Stimulated activated CD4-positive, alpha-beta T cell treated with anti-CD3 and anti-CD28 coated beads, Interleukin-15, amount 100 ng/mL, for 24 hours (primary cell): ENCODE measurements at places on chromosomes 4 and X.

DNA sequence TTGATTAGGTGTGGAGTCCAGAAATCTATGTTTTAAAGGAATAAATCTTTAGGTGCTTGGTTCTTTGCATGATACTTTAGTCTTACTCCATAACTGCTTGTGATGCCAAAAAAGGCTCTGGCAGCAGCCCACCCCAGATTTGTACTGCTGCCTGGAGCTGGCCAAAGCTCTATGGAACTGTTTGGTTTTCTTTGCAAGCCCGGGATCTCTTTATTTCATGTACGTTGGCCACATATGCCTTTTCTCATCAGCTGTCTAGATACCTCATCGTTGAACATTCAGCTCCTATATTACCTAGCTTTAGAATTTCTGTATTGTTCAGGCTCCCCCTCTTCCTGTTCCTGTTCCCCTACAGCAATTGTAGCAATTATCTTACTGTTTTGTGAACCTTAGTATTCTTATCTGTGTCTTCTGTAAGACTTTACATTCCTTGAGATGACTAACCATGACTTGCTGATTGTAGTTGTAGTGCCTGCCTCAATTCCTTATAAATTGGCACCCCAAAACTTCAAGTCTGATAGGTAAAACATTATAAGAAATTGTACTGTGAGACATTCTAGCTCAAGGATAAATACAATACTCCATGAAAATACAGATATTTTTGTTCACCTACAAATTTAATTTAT, 199.4 kb upstream of the GPRIN3 start:
- no peak for DNase-seq

DNA sequence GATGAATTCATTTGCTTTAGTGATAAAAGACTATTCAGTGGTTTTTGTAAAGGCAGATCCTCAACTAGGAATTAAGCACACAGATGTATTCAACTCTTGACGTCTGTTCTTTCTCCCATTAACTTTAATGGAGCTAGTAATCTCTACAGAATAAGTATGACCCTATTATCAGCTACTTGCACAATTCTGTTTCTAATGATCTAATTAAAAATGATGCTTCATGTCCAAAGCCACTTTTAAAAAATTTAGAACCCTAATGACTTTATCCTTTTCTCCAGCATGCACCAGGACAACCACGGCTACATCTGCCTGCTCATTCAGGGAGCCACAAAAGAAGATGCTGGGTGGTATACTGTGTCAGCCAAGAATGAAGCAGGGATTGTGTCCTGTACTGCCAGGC, 85.4 kb downstream of the CBR4 start:
- DNase-seq: no peak

DNA sequence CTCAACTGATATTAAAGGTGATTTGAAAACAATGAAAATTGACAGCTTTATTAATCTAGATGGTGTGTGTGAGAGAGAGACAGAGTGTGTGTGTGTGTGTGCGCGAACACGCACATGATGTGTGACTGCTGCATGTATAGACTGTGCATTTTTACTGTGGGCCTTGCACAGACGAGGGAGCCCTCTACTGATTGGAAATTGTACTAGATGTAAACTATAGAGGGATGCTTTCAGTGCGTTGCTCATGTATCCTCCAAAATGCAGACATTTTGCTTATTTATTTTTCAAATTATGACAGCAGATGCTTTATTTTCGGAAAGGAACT, 168.4 kb upstream of the GK2 start:
- no peak for DNase-seq

GRCh38 chrX:115409551-115409950, 120.0 kb downstream of the LUZP4 start:
- DNase-seq: no peak

- DNase-seq: no peak
These were observed 680.6 kb downstream of the TECRL start for GRCh38 chr4:63728480-63729177.

GRCh38 chr4:25535278-25535677, 120.4 kb upstream of the SLC34A2 start:
- no peak for DNase-seq

- DNase-seq: no peak
These were observed 47.1 kb upstream of the THOC2 start for GRCh38 chrX:123779908-123780396.

- peak; percentile 5 for DNase-seq
These were observed 8.1 kb upstream of the LINC00632 start for GRCh38 chrX:140701480-140701879.

DNA sequence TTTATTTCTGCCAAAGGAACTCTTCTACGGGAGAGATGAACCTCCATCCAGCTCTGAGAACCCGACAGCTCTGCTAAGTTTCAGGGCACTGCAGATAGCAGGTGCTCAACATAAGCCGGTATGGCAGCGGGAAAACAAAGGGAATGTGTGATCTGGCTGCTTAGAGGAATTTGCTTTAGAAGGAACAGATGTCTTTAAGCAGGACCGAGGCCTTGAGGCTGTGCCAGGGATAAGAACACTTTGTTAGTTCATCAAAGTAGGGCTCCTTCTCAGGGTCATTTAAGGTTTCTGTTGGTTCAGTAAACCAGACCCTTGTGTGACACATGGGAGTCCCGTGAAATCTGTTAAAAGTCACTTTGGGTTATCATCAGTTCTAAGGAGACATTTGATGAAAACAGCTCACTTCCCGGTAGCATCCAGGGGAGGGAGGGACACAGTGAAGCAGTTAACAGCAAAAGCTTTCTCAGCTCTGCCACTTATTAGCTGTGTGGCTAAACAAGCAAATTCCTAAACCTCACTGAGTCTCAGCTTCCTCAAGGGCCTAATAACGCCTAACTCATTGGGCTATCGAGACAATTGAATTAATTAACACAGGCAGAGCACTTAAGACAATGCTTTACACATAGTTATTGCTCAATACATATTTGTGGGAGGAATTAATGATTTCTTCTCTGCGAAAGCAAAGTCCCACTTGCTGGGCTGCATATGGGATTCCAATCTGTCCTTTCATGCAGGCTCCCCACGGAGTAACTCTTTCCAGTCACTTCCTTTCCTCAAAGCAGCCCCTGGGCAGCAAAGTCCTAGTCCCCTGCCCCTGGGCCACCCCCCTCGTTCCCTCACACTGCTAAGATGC, 2.9 kb upstream of the FTSJ1 start:
- DNase-seq: no peak
